ENCODE measurements at places on chromosomes 5 and 9.
A peak's percentile ranks its signal among the peaks of the same experiment; 100 is the strongest.

GRCh38 chr5:139445325-139446170 lies 6.2 kb upstream of the DNAJC18 start:
- DNase-seq: no peak

GRCh38 chr5:3709717-3710348 lies 114.2 kb downstream of the IRX1 start:
- no peak for DNase-seq

- no peak for DNase-seq
Measured at GRCh38 chr9:115412656-115413055, 294.7 kb upstream of the TNC start.

DNA sequence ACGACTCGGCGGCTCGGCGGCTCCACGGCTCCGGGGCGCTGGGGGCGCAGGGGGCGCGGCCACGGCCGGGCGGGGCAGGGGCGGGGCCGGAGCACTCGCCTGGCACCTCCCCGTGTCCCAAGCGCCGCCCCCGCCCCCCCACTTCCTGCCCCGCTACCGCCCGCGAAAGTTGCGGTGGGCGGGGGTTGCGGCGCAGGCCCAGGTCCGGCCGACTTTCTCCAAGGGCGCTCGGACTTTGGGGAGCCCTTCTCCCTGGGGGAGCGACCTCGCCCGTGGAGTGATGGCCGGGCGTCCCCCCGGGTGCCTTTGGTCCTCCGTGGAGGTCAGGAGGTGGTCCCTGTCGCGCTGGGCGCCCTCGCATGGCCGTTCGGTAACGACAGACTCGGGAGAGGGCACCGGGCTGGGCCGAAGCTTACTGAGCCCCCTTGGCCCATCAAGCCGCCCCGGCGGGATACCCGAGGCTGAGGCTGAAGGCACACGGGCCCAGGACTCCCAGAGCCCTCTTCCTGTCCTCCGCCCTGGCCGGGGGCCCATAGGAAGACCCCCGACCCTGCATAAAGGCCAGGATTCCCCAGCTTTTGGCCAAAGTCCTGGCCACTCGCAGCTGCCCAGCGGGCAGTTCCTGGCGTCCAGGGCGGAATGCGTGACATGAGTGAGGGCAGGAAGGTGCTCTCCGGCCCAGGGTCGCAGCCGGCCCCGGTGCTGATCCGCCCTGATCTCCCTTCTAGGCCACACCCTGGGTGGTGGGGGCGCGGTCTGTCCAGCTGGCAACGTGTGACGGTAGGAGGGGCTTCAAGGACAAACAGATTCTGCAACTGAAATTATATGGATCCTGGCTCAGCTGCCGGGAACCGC lies 883 bp upstream of the VAV2 start:
- DNase-seq: peak; percentile 66

GRCh38 chr9:127085186-127085585 lies 37.2 kb downstream of the ANGPTL2 start:
- DNase-seq: no peak

DNA sequence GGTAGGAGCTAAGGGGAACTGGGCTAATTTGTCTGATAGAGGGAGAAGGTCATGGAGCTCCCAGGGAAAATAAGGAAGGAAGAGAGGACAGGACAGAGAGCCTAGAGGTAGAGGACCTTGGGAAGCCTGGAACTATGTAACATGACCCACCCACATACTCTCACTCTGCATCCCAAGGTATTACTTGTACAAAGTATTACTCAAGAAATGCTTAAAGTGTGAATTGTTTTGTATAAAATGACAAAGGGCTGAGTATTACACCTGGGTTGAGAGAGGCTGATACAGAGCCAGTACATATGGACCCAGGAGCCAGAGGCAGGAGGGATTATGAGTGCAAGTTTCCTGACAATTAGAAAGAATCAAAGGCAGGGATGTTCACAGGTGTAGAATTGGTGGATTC lies 80.5 kb upstream of the ANKRD55 start:
- no peak for DNase-seq

GRCh38 chr5:108830705-108831276 lies 83.1 kb downstream of the FER start:
- no peak for DNase-seq

- no peak for DNase-seq
Measured at GRCh38 chr9:76592091-76592973, 133.3 kb downstream of the GCNT1 start.

DNA sequence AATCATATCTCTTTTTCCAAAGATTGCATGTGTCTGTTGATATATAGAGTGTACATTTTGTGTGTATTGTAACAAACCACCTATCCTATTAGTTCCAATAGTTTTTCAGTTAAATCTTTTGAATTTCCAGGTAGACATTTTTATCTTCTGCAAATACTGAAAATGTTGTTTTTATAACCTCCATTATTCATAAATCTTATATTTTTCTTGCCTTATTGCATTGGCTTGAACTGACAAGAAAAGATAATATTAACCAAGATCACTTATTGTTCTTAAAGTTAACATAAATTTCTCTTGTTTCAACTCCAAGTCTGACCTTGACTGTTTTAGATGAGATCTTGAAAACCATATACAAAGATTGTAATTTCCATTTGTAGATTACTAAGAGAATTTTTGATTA lies 251.6 kb downstream of the IRX2 start:
- DNase-seq: no peak

DNA sequence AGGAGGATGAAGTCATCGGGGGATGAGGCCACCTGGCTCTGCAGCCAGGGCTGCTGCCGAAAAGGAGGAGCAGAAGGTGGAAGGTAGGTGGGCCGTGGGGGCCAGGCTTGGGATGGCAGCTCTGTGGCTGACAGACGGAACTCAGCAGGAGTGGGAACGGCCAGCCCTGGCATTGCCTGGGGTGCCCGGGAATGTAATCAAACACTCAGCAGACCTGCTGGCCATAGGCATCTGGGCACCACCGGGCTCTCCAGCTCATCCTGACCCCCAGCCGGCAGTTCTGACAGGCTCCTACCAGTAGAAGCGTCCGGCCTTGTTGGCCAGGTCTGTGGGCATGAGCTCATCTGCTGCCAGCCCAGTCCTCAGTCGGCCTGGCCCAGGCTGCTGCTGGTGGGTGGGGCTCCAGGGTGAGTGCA lies 4.3 kb upstream of the FAT2 start:
- no peak for DNase-seq

DNA sequence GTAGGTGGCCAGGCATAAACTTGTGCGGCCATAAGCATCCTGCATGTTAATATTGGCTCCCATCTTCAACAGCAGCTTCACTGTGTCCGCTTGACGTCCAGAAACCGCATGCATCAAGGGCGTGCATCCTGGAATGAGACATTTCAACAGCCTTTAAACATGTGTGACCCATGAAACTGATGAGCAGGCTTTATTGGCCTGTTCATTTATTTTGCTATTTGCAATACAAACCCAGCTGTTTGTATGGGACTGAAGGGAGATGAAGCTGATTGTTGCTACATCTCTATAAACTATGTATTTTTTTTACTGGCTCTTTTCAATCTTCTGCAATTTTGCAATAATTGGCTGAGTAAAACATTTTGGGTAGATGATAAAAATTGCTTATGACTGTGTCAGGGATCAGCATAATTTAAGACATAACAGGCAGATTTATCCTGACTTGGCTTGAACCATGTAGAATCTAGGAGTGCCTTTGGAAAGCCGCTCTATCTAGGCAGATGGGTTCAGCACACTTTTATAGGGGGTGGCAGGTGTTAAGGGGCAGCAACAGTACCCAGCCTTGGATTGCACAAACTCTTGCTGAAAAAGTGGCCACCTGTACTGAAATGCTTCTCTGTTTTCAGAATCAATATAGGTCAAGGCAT lies 56.9 kb downstream of the ANKRD55 start:
- no peak for DNase-seq

DNA sequence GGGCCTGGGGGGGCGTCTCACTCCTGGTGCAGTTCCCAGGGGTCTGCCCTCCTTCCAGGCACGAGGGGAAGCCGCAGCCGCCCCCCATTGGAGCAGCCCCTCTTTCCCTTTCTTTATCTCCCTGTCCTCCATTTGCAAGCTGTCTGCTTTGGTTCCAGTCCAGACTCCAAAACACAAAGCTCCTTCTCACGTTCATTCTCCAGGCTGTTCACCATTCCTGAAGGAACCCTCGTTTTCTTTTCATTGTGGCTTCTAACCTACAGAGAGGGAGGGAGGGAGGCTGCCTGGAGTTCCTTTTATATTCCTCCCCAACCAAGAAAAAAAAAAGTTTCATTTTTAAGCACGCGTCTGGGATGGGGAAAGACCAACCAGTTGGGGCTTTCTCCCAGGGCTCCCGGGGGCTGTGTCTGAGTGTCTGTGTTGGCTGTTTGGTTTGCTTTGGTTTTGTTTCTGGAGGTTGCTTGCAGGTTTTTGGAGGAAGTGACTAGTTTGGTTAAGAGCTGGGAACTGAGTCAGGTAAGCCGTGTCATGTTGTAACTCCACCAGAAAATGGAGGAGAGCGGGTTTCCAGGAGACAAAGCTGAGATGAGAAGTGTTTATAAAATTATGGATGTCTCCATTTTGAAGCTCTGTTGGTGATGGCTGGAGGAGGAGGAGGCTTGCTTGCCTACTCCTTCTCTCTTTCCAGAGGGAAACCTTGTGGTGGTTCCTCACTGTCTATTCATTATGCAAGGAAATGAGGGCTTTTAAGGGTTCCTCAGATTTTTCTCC lies 1.6 kb downstream of the ZNF462 start:
- peak; percentile 15 for DNase-seq

- no peak for DNase-seq
Measured at GRCh38 chr5:112077180-112077579, 320.2 kb upstream of the NREP start.

- no peak for DNase-seq
Measured at GRCh38 chr9:126482361-126483044, 131.2 kb upstream of the LMX1B start.

GRCh38 chr9:70362952-70363351 lies 51.5 kb downstream of the KLF9 start:
- no peak for DNase-seq
